Muscle of arm (tissue), 14 donors: ENCODE measurements at places on chromosomes 5 and 9.

DNA sequence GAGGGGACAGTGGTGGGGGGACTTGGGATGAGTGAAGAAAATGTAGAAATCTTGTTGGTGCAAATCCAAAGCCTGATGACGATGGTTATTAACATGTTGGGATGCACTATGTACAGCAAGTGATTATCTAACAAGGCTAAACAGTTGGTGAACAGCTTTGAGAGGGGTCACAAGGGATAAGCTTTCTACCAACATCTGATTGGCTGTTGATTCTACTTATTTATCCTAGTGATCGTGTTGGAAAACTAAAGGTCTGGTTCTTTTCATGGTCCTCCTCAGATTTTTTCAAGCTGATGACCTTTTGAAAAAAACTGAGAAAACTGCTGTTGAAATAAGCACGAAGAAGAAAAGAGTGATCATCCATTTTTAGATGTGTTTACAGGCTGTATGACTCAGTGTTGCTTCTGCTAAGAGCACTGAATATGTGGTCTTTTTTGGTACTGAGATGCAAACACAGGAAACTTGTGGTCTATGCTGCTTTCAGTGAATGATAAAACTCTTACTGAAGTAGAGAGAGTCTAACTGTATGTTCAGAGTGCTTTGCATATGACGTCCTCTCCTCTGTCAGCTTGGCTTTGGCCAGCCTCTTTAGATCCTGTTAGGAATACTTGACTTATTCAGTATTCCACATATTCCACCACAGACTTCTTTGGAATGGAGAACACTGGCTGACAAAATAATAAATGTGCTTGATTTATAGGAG lies 174.8 kb downstream of the SLF1 start:
- no peak for DNase-seq

GRCh38 chr5:9104571-9105339 lies 441.1 kb downstream of the SEMA5A start:
- no peak for DNase-seq

- DNase-seq = no peak
Measured at GRCh38 chr5:38551030-38552017, 5.1 kb downstream of the LIFR start.

- DNase-seq = no peak
Measured at GRCh38 chr9:212297-212696, 2.4 kb upstream of the DOCK8 start.

DNA sequence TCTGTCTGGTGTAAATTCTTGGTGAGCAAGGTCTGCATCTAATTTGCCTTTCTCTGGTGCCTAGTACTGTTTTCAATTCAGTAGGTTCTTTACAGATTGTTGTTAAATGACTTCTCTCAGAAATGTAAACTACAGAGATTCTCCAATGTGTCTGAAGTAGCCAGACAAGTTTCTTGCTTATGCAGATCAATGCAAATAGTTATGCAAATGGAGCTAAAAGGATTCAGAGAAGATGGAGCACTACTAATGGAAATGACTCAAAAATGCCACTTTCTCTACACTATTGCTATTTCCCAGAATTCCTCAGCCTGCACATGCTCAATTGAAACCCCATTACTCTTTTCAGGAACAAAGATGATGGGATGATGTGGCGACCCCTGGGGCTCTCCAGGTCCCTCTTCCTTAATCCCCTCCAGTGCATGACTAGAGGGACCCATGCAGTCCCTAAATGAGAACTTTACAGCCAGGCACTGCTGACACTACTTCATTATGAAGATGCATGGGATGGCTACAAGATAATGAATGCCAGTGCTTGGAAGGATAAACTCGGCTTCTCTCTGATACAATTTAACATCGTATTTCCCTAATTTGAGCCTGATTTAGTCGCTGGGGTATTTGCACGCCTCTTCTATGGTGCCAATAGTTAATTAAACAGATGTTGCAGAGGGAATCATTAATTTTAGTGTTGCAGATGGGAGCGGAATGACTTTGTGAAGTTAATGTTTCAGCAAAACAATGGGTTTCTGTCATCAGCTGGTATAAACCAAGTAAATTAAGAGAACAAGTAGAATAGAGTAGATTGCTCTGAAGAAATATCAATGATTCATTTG lies 753.2 kb downstream of the TLR4 start:
- DNase-seq = no peak

GRCh38 chr5:14269395-14269794 lies 126.3 kb downstream of the TRIO start:
- DNase-seq = no peak

DNA sequence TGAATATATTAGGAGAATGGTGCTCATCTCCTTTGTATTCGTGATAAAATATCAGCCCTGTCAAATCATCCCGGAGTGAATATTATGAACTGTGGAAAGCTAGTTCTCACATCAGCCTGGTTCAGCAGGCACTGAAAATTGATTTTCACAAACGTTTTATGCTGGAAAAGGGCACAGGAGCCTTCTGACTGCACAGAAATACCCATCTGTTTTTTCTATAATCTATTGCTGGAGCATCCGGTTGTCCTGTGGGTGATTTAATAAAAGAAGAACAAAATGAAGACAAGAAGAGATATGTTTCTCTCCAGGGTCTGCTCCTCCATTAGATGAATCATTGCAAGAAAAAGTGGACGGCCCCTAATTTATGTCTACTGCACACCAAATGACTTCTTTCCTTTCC lies 85.3 kb downstream of the PRLR start:
- no peak for DNase-seq

DNA sequence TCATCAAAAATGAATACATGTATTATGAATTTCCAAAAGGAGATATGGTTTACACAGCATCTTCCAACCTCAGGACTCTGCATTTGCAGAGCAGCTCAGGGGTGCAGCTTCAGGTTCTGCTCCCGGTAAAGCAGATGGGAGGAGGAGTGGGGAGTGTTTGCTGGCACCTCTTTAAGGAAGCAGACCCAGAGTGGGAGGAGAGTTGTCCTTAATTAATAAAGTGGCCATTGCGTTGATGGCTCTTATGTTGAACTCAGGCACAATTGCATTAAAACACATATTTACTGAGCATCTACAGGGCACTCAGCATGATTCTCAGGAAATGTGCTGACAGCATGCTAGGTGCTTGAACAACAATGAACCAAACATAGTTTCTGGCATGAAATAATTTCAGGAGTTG lies 121.0 kb downstream of the PDZD2 start:
- DNase-seq = no peak

- DNase-seq = no peak
Measured at GRCh38 chr5:89395111-89395510, 512.1 kb upstream of the MEF2C start.

- DNase-seq = no peak
Measured at GRCh38 chr5:34737731-34738130, 81.6 kb downstream of the RAI14 start.

DNA sequence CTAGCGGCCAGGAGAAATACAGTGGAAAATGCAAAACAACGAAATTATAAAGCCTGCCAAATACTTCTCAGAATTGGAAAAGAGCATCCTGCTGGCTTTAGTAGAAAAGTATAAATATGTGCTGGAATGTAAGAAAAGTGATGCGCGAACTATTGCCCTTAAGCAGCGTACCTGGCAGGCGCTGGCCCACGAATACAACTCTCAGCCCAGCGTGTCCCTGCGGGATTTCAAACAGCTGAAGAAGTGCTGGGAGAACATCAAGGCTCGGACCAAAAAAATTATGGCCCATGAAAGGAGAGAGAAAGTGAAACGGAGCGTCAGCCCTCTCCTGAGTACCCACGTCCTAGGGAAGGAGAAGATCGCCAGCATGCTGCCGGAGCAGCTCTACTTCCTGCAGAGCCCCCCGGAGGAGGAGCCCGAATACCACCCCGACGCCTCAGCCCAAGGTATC lies 15.0 kb downstream of the MSANTD3 start:
- DNase-seq = peak; percentile 69

GRCh38 chr9:31185831-31186230 lies 1198.6 kb upstream of the ACO1 start:
- DNase-seq = no peak

- DNase-seq = no peak
Measured at GRCh38 chr9:137437691-137438590, 3.2 kb downstream of the ENTPD8 start.

DNA sequence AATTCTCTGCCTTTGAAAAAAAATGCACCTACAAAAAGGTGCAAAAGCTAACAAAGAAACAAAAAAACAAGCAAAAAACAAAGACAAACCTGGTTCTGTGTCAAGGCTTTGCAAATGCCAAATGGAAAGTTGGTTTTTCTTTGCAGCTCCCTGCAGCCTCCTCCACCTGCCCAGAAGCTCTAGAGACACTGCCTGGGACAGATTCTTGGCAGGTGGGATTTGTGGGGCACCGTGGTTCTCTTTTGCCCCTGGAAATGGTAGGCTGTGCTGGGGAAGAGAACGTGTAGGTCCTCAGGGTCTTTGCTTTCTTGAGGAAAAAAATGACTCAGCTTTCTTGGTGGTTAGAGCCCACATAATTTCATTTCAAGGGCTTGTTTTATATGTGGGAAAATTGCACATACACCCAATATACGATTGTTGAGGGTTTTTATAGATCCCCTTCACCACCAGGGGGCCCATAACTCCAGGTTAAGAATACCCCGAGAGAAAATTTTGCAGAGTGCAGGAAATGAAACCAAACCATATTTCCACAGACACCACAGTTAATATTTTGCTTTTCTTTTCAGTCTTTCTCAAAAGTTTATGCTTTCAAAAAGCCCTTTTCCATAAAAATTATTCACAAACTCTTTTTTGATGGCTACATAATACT lies 58.7 kb downstream of the NXNL2 start:
- peak; percentile 69 for DNase-seq

- DNase-seq = no peak
Measured at GRCh38 chr5:86806206-86806605, 188.5 kb downstream of the COX7C start.

DNA sequence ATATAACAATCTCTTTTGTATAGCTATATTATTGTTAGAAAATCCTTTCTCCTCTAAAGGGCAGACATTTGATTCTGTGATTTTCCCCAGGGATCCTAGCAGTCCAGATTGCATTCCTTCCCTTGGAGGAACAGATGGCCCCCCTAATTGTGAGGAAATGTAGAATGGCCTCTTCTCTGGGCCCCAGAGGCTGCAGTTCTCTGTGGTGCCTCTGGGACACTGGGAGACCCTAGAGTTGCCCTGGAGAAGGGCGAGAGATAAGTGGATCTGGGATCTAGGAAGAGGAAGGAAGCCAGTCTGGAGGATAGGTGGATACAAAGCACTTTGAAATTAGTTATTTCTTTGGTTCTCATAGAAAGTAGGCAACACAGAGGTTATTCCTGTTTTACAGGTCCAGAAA lies 1.9 kb upstream of the HINT2 start:
- DNase-seq = no peak

- DNase-seq = no peak
Measured at GRCh38 chr5:155987265-155987810, 339.6 kb upstream of the SGCD start.

DNA sequence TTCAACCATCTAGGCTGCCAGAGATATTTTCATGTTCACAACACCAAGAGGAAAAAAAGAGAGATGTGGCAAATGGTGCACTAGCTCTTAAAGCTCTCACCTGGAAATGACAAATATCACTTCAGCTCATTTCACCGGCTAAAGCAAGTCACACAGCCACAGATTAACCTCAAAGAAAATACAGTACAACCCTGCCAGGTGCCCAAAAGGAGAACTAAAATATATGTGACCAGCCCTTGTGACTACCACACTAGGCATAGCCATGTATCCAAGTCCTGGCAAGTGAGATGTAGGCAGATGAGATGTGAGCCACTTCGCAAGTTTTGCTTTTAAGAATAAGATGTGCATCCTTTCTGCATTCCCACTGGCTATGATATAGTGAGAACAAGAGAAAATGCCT lies 41.4 kb downstream of the AGTPBP1 start:
- no peak for DNase-seq

DNA sequence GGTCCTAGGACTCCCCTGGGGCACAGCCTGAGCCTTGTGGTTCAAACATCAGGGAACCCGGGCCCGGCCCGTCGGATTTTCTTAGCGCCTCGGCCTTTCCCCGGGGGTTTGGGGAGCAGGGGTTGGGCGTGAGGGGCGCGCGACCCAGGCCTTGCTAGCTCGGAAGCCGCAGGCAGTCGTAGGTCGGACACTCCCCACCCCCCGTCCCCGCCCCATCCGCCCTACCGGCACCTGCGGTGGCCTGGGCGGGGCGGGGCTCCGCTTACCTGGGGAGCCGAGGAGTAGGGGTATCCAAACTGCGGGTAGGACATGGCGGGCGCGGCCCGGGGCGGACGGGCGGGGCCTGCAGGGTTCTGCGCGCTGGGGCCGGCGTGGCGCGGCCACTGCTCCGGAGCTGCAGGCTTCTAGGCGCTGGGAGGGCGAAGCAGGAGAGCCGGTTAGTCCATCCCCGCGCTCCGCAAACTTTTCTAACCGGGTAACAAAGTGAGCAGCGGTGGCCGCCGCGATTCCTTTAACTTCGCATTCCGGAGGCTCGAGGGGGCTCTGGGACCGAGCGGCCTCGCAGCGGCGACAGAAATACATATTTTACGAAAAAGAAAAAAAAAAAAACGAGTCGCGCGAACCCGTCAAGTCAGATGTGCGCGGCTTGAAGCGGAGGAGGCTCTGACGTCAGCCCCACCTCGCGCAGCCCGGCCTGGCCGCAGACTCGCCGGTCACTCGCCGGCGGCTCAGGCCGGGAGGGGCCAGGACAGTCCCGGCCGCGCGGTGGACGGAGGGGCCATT lies at the start of gene IRX4:
TSS of gene IRX4 (minus strand) at position 589 of the 783 bp plus-strand sequence. CDS start at position 311, 278 bp downstream.
- no peak for DNase-seq

GRCh38 chr5:75510836-75511434 lies 494 bp downstream of the CERT1 start:
- no peak for DNase-seq

- no peak for DNase-seq
Measured at GRCh38 chr5:24735284-24735683, 90.5 kb upstream of the CDH10 start.

GRCh38 chr5:17243287-17244063 lies 26.0 kb downstream of the BASP1 start:
- DNase-seq = no peak

- peak; percentile 45 for DNase-seq
Measured at GRCh38 chr5:26482810-26483375, 555.5 kb downstream of the CDH9 start.

GRCh38 chr9:31847963-31848362 lies 536.5 kb upstream of the ACO1 start:
- no peak for DNase-seq

DNA sequence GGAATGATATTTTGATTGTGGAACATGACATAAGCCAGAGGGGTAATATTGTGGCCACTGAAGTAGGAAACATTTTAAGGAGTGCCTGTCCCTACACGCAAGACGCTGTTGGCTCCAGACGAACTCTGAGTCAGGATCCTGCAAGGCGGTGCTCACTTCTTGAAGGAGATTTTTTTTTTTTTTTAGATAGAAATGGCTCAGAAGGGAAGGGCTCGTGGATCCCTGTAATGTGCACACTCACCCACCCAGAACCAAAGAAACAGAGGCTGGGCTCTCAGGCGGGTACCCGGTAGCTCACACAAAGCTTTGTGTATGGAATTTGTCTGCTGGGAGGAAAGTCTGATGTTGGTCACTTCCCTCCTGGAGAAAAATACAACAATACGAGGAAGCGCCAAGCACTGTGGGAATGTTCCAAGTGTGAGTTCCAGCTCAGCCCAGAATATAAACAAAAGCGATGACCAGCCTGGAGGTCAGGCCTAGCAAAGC lies 25.7 kb downstream of the RAPGEF1 start:
- no peak for DNase-seq

GRCh38 chr5:6585168-6585567 lies 47.7 kb downstream of the NSUN2 start:
- no peak for DNase-seq

GRCh38 chr9:126615245-126615790 lies 1.6 kb downstream of the LMX1B start:
- no peak for DNase-seq

GRCh38 chr5:150122536-150123481 lies 32.8 kb downstream of the PDGFRB start:
- no peak for DNase-seq

GRCh38 chr5:159170021-159170420 lies 39.3 kb downstream of the RNF145 start:
- no peak for DNase-seq
